ENCODE measurements at places on chromosomes 5 and 9.

DNA sequence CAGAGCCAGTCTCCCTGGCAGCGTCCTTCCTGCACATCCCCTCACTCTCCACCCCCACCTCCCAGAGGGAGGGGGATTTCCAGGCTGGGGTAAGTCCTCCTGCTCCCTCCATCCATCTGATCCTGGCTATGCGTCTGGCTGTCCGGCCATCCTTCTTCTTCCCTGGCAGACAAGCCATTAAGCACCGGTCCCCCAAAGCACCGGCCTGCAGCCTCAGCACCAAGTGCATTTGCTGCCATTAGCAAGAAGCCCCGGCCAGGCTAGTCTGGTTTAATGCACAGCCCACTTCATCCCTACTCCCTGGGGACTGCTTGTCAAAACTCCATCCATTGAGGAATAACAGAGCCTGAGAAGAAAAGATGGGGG lies 208.7 kb upstream of the IER5L start:
- DNase-seq = no peak

GRCh38 chr5:13946111-13946510 lies 1.6 kb upstream of the DNAH5 start:
- no peak for DNase-seq

DNA sequence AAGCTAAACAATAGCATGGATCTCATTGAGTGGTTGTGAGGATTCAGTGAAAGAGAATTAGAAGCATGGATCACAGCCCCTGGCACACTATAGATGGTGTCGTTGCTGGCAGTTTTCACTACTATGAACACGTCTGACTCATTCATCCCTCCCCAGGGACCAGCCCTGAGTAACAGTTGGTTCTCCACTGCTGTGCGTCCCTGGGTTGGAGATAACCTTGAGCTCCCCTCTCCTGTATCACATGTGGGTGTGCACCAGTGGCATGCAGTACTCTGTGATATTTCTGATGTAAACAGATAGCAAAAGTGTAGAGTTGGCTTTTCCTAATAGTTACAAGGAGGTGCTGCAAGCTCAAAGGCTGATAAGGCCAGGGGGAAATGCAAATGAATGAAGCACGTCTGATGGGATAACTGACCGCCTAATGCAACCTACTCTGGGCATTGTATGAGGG lies 8.8 kb upstream of the LCP2 start:
- DNase-seq = no peak

DNA sequence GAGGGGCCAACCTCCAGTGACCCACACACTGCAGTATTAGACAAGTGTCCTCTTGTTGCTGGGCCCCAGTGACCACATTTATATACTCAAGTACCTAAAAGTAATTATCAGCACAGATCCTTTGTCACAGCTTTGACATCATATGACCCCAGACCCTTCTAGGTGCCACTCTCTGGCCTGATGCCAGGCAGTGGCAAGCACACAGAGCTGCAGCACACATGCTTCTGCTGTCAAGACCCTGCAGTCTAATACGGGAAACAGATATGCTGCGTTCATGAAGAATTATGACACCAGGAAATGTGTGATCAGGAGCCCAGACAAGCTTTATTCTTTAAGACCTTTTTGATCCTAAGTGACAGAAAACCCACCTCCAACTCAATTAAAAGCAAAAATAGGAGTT lies 63.8 kb upstream of the AFAP1L1 start:
- no peak for DNase-seq

- DNase-seq = no peak
Measured at GRCh38 chr9:90942555-90942954, 140.9 kb downstream of the SYK start.

DNA sequence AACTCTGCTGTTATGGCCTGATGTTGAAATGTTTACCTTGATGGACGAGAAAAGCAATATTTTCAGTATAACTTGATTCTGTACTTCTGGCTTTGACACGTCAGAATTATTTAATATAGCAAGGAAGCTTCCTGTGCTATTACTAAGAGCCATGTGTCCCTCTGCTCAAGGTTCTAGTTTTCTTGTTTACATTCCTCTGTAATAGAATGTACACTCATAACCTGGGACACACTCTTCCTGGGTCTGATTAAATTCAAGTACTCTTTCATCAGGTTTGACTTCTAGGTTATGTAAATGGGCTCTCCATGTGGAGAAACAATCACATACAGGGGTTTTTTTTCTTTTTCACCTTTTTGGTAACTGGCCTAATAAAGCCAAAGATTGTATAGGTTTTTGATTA lies 33.1 kb downstream of the GTF3C4 start:
- no peak for DNase-seq

- no peak for DNase-seq
Measured at GRCh38 chr5:164497311-164498064, 992.1 kb downstream of the MAT2B start.

- no peak for DNase-seq
Measured at GRCh38 chr5:180396926-180397325, 43.8 kb upstream of the GFPT2 start.

DNA sequence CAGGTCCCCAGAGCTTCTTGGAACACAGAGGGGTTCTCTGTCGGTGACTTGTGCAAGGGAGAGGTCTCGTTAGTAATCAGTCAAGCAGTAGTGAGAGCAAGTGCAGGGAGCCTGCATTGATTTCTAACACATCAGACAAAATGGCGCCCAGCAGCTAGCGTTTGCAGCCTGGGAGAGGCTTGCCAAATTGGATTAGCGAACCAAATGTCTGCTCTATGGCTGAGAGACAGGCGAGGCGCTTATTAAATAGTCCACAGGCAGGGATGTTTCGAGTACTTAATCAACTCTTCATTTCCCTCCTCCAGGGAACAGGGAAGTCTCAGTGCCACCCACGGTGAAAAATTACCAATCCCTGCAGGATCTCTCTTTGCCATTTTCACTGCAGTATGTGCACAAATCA lies 131.4 kb upstream of the SHB start:
- DNase-seq = no peak

DNA sequence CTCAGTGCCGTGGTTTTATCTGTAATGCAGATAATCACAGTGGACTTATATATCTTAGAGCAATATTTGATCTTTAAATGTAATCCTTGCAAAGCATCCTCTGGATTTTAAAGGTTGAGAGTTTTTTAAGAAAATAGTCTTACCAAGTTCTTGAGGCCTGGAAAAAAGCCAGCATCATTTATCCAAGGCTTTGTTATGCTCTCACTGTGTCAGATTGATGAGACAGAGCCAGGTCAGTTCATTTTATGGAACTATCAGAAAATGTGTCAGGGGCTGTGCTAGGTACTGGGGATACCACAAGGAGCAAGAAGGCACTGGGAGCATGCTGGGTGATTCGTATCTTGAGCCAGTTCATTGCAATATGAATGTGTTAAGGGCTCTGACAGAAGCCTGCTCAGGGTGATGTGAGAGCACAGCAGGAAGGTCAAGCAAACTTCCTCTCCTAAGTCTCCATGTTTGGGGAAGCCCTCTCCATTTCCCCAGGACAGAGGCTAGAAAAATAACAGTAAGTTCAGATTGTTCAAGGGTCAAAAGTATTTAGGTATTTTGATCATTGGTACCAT lies 19.7 kb downstream of the C7 start:
- DNase-seq = no peak

GRCh38 chr5:67221487-67222242 lies 25.1 kb upstream of the CD180 start:
- no peak for DNase-seq

GRCh38 chr5:95134326-95134725 lies 150.6 kb downstream of the MCTP1 start:
- DNase-seq = no peak

GRCh38 chr5:74556631-74557595 lies 83.6 kb downstream of the ENC1 start:
- DNase-seq = no peak

DNA sequence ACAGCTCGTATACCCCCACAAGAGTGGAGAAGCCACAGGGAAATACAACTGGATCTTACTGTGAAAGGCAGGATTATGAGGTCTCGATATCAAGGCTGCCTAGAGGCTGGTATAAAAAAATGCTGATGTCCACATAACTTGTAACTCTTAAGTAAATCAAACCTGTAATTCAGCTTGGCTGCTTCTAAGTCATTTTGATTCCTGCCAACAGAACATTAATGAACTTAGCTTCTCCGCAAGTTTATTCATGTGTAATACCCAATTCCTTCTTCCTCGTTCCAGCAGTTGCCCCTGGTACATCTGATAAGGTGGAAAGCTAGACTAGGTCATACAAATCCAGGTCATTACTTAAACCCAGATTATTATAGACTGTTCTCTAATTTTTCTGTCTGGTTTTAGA lies 16.4 kb upstream of the SMIM15 start:
- DNase-seq = no peak

- DNase-seq = no peak
Measured at GRCh38 chr5:164181604-164182003, 676.2 kb downstream of the MAT2B start.

GRCh38 chr9:89109666-89110065 lies 69.0 kb downstream of the SHC3 start:
- DNase-seq = no peak

DNA sequence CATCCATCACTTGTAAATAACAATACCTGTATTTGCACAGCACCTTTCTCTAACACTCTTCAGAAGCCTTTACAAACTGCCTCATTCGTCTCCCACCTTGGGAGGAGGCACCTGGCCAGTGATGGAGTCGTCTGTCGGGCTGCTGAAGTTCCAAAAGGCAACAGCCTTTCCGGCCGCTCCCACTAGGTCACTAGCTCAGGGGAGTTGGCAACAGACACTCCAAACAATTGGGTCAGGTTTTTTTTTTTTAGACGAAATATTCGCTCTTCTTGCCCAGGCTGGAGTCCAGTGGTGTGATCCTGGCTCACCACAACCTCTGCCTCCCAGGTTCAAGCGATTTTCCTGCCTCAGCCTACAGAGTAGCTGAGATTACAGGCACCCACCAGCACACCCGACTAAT lies 4.0 kb downstream of the DAP start:
- no peak for DNase-seq

- no peak for DNase-seq
Measured at GRCh38 chr5:51214746-51215145, 168.5 kb upstream of the ISL1 start.

GRCh38 chr5:116340799-116341198 lies 233.8 kb downstream of the SEMA6A start:
- no peak for DNase-seq

GRCh38 chr5:179323026-179323870 lies 22.0 kb downstream of the ADAMTS2 start:
- no peak for DNase-seq

DNA sequence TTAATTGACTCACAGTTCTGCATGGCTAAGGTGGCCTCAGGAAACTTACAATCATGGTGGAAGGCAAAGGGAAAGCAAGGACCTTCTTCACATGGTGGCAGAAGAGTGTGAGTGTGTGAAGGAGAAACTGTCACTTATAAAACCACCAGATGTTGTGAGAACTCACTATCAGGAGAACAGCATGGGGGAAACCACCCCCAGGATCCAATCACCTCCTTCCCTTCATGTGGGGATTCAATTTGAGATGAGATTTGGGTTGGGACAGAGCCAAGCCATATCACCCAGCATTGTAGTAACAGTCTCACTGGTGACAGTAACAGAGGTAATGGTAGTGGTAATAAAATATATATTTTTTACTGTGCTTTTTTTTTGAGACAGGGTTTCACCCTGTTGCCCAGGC lies 18.1 kb downstream of the ZBTB5 start:
- DNase-seq = no peak

DNA sequence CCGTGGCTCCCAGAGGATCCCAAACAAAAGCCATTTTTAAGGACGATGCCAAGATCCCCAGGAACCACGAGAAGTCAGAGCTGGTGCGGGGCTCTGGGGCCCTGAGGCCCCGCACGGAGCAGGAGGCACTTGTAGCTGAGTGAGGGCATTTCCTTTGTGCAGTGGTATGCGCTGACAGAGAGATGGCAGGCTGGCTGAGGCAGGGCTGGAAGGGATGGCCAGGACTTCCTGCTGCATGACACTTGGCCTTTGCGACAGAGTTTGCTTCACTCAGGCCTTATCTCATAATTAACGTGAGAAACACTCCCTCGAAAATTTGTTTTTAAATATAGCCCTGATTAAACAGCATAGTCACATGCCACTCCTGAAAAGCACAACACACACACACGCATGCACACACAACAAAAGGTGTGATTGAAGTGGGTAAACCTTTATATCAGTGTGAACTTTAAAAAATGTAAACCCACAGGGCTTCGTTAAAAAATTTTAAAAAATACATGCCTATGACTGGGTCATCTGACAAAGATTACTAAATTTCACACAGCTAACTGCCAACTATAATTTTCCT lies 536.6 kb downstream of the PDE4D start:
- no peak for DNase-seq

DNA sequence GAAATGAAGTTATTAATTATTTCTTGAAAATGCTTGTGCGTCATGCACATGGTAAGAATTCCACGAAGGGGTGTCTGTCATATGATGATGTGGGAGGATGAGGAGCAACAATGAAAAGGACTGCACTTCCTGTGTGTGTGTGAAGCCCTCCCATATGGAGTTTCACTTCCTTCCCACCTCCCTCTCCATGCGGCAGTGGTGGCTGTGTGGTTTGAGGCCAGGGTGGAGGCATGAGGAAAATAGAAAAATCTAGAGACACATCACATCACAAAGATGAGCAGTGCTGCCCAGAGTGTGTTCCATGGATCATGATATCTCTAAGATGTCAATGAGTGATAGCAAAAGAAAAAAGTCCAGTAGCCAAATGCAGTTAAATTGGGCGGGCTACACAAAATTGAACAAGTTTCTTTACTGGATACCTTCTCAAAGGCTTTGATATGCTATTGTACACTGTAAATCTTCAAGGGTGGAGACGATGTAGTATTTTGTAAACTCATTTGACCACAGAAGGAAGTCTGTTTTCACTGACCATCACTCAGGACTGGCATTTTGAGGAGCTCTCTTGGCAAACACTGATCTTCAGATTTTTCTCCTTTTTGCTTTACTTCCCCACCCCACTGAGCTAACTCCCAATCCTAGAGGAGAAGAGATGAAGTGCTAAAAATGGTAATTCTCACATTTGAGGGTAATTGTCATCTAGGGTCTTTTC lies 55.7 kb upstream of the EQTN start:
- DNase-seq = no peak

DNA sequence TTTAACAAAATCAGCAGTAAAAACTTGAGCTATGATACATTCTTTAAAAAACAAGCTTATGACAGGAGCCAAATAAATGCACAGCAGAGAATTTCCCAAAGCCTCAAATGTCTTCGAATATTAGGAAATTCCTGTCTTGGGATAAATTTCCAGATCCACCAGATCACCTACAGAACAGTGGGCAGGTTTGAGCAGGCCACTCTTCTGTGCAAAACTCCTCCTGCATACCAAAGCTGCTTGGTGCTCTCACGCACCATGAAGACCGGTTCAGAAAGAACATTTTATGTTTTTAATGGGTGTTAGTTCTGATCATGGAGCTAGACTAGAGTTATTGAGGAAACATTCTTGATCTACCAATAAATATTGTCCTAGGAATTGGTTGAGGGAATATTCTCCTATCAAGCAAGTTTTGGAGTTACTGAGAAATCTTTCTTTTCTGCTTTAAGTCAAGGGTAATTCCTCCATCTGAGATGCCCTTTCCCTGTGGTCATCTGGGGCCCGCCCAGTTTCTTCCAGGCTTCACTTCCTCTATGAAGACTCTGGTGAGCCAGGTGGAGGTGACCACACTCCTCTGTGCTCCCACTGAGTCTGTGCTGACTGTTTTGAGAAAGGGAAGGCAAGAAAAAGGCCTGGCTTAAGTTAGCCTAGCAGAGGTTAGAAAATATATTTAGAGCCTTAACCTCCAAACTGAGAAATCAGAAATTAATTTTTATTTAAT lies 17.9 kb downstream of the TNFSF15 start:
- DNase-seq = no peak

GRCh38 chr5:54095969-54096368 lies 214.4 kb downstream of the ARL15 start:
- no peak for DNase-seq

GRCh38 chr5:10555277-10555684 lies 8.6 kb upstream of the ANKRD33B start:
- peak; percentile 52 for DNase-seq

All from NCI-H748 treated with DMSO at 0.1 percent for 48 hours (cell line).